NCI-H460 (cell line): ENCODE measurements at places on chromosomes 4 and X.

DNA sequence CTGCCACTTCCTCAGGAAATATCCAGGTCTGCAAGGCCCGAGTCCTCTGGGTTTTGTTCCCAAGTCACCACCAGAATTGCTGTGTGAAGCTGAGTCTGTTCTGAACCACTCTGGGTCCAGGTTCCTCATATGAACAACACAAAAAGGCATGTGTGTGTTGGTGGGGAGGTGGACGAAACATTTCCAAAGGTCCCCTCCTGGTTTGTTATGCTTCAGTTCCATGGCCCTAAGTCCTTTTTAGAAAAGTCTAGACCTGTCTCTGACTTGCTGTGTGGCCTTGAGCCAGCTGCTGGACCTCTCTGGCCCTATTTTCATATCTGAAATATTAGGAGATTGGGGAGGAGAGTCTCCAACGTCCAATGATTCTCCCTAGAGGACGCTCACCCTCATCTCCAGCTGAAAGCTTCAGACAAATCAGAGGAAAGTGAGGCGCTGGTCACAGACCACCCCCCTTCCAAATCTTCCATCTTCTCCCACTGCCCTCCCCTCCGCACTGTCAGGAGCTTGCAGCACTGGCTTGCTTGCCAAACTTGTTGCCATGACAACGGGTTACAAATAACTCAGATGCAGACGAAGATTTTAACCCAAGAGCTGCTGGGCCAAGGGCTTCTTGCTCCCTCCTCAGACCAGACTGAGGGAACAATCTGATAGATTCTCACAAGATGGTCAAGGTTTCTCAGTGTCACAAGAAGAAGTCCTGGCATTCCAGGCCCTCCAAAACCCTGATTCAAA, 64.5 kb downstream of the SMC1A start:
- no peak for DNase-seq

GRCh38 chrX:106220177-106220576, 52.1 kb downstream of the PWWP3B start:
- peak; percentile 0 for DNase-seq

GRCh38 chr4:84875636-84876371, 90.7 kb downstream of the WDFY3 start:
- no peak for DNase-seq

DNA sequence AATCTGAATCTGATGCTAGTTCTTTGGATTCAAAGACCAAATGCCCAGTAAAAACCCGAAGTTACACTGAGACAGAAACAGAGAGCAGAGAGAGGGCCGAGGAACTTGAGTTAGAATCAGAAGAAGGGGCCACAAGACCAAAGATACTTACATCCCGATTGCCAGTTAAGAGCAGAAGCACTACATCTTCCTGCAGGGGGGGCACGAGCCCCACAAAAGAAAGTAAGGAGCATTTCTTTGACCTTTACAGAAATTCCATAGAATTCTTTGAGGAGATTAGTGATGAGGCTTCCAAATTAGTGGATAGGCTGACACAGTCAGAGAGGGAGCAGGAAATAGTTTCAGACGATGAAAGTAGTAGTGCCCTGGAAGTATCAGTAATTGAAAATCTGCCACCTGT, 309.3 kb downstream of the ANK2 start:
- DNase-seq = no peak

GRCh38 chrX:55335296-55335695, 70.6 kb upstream of the PAGE3 start:
- DNase-seq = no peak

- DNase-seq = no peak
Observed at GRCh38 chr4:4624276-4624897, 82.5 kb upstream of the STX18 start.

DNA sequence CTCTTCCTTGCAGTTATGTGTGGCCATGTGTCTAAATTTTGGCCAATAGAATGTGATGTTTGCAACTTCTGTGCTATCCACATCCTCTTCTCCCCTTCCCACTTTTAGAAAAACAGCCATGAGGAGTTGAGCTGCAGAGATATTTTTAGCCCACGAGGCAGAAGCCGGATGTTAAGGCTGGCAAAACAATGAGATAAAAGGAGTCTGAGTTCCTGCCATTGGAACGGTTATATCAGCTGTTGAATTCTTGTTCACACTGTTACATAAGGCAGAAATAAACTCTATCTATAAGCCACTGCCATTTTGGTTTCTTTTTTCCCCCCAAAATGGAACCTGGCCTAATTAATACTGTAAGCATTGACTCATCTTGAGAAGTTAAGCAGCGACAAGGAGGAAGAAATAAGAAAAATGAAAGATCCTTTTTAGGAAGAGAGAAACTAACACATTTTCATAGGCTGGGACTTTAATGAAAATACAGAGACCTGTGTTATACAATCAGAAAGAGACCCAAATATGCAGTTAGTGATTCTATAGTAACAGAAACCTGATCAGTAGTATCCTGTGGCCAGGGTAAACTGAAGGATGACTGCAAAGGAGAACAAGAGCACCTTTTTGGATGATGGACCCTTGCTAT, 200.5 kb downstream of the INPP4B start:
- no peak for DNase-seq

- no peak for DNase-seq
Observed at GRCh38 chr4:128444544-128445302, 157.1 kb upstream of the PGRMC2 start.

DNA sequence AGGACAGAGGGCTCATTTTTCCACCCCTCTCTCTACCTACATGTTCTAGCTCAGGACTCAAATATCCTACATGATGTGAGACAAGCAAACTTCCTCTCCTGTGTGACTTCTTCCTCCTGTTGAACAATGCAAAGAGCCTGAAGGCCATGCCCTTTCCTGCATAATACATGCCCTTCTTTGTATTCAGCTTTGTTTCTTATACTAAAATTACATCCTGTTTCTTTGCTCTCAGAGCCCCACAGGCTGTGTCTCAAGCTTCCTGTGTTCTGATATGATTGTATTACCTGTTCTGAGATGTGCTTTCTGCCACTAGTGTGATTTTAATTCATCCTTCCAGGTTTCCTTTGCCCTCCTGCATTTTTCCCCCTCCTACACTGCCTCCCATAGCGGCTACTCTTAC, 166.4 kb upstream of the AFF2 start:
- no peak for DNase-seq

DNA sequence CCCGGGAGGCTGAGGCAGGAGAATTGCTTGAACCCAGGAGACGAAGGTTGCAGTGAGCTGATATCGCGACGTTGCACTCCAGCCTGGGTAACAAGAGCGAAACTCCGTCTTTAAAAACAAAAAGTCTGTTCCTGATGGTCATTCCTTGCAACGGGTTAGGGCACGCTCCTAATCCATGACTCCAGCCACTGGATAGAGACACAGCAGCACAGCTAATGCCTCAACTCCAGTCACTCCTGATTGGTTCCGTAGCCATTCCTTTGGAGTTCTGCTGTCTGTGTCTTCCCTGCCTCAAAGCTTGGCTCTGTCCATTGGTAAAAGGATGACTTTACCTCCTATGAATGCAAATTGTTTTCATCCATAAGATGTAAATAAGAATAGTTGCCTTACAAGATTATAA, 44.3 kb upstream of the FAM9A start:
- DNase-seq = no peak

DNA sequence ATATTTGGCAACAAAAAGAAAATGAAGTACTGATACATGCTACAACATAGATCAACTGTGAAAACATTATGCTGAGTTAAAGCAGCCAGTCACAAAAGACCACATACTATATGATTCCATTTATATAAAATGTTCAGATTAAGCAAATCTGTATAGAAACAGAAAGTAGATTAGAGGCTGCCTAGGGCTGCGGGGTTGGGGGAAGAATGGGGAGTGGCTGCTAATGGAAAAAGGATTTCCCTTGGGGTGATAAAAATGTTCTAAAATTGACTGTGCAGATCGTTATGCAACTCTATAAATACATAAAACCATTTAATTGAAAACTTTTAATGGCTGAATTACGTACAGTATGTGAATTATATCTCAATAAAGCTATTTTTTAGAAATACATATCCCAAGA, 46.8 kb downstream of the NEK1 start:
- no peak for DNase-seq

DNA sequence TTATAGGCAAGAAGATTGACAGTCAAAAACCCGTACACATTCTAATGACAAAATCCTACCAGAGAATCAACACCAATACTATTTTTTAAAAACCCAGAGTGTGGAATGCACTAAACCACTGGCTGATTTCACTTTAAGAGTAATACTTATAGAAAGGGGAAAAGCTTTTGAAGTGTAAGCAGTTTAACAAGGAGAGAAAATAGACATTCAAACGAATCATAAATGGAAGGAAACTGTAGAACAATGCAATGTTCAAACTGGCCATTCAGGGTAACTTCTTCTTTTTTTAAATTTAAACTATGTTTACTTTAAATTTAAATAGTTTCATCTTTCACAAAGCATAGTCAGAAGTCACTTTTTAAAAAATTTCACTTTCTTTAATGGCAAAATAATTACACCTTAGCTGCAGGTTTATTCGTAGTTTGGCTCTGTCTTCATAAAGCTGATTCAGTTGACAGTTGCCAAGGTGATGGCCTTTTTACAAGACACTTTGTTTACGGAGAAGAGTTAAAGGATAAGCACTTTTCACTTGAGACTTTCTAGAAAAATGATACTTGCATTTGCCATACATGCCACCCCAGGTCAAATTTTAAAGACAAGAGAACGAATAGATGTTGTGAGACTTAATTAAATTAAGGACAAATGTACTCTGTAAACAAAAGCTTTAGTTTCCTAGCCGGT, 82.4 kb upstream of the KLF3 start:
- no peak for DNase-seq

DNA sequence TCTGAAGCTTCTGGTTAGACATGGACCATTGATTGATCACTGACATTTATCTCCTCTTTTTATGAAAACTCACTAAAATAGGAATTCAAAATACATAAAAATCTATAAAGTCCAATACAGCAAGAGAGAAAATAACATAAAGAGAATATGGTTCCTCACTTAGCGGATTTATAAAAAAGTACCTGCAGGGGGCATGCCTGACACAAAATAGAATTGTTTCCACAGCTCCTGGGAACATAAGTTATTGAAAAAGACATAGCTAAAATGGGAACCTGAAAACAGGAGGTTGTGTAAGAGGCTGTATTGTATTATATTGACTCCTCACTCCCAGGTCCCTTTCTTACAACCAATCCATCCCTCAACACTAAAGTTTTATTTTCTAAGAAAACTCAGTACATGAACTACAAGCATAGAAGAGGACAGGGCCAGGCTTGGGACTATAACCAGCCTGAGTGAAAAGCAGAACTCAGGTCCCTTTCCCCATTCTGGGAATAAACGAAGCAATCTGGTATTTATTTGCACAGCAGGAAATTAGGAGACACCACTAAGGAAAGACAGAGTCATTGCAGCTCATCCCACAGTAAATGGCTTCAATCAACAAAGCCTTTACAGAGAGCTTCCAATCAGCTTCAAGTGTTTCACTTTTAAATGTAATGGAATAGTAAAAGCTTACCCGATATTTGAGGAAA, 121.1 kb upstream of the NDST4 start:
- peak; percentile 14 for DNase-seq

GRCh38 chr4:139044291-139044690, 28.7 kb downstream of the NOCT start:
- no peak for DNase-seq

GRCh38 chrX:19684311-19684710, 169.0 kb upstream of the MAP3K15 start:
- no peak for DNase-seq

- no peak for DNase-seq
Observed at GRCh38 chrX:143757887-143758286, 37.3 kb upstream of the SPANXN2 start.
